ENCODE measurements at places on chromosomes 1 and 21.

DNA sequence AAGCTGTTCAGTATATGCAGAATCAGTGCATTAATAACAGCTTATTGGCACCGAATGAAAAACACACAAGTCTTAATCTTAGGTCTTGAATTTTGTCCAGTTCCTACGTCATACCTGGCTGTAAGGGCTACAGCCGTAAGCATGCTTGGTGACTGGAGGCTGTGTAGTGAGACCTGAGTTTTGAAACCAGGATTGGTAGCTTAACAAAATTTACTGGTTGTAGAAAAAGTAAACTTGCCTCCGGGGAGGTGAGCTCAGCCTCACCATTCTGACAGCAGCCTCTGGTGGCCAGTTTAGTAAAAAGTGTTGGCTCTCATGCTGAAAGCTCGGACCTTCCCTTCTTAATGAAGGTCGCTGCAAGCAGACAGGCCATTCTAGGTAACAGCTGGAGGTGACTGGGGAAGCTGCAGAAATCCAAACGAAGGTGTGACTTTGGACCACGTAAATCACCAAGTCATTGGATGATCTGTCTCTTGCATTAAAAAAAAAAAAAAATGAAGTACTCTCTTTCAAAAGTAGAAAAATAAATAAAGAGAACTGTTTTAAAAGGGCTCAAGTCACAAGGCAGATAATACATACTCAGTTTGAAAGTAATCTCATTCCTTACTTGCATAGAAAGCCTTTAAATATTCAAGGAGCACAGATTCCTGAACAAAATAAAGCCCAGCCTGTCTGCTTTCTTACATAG, 48.9 kb downstream of the HLCS start:
- DNase-seq, result peak; percentile 89

DNA sequence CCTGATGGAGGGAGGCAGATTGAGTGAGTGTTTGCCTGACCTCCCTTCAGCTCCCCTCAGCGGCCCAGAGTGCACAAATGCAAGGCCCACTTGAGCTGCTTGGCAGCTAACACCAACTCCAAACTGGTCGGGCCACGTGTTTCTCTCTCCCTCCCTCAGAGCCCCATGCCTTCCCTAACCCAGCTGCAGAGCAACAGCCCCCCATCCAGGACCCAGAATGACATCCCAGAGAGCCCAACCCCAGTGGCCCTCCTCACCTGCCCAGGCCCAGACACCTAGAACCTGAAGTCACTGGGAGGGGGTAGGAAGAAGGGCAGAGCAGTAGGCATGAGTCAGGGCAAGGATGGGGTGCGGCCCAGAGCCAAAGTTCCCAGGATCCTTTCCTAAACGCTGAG, 789 bp upstream of the S100A14 start:
- DNase-seq, result no peak

DNA sequence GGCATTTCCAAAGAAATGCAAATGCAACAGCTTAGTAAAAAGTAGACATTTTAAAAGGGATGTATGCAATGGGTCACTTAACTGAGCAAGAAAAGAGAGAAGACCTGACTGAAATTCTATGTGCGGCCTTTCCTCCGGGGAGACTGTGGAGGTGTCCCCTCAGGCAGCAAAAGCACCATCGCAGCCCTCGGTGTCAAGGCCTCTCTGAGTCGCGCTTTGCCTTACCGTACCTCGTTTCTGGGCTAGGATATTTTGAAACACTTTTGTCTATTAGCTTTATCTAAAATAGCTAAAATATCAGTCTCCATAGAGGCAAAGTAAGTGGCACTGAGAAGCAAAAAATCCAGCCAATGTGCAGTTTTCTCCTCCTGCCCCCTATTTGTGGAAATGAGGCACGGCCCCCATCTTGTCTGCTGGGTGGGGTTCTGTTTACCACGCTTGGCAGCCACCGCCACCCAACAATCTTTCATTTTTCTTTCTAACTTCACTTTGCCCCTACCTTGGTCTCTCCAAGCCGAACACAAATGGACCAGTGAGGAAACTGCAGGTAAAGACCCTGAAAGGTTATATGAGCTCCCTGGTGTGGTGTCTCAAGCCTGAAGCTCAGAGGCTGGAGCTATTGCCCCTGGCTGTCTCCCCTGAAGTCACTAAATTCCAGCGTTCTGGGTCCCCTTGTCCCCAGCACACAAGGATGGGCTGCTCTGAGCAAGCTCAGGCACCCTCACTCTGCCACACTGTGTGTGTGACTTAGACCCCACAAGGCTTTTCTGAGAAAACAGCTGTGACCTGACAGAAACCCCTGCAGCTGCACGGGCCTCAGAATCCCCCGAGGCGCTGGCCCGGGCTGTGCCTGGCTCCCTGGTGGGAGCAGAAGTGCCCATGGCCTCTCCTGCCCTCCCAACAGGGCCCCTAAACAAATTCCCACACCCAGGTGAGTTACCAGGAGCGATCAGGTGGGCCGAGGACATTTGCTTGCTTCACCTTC, 1.6 kb downstream of the CD247 start:
- no peak for DNase-seq

- DNase-seq, result no peak
Measured at GRCh38 chr1:39485046-39485803, 6.2 kb upstream of the BMP8A start.

DNA sequence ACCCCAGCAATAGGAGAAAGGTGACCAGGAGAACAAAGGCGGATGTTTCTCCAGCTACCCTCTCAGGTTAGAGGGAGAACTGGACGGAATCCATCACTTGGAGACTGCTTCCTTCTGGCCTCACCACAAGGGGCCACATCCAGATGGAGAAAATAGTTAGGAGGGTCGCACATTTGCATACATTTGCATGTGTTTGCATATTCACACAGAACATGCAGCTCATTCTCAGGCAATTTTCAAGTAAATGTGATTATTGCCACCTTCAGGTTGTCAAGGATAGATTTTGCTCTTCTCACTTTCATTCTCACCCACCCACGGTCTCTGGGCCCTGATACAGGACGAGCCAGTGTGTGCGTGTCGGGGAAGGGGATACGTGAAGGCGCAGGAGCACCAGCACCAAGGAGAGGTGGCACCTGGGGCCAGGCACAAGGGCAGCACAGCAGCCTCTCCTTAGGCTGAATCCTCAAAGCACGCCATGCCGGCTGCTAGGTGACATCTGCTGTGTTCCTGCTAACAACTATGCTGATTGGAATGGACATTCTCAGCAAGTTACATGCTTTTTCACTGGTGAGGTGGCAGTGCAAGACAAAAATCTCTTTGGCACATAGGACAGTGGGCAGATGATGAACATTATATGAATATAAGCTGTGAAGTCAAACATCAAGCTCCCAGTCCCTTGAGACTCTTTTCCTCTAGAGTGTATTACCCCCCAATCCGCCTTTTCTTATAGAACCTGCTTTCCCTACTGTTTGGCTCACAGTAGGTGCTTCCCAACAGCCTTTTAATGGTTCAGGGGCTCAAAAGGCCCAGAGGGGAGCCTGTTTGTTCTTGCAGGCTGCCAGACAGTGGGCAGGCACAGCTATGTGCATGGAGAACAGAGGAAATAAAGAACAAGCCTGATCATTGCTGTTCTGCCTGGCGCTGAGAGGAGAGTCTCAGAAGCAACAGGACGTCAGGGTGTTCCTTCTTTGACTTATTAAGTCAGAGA, 14.3 kb downstream of the ACKR1 start:
- DNase-seq, result no peak

DNA sequence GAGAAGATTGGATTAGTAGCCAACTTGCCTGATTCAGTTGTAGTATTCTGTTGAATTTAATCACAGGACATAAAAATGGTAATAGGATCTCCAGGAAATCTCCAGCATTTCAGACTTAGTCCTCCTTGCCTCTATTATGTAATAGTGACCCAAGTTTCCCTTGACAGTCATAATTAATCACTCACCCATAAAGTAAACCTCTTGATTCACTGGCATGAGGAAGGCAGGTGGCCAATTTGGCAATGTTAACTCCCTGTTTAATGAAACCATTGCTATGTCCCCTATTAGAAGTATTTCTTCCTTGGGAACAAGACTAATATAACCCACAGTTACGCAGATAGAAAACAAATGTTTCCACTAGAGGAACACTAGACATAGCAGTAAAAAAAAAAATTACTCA, 604.8 kb upstream of the CXADR start:
- no peak for DNase-seq

DNA sequence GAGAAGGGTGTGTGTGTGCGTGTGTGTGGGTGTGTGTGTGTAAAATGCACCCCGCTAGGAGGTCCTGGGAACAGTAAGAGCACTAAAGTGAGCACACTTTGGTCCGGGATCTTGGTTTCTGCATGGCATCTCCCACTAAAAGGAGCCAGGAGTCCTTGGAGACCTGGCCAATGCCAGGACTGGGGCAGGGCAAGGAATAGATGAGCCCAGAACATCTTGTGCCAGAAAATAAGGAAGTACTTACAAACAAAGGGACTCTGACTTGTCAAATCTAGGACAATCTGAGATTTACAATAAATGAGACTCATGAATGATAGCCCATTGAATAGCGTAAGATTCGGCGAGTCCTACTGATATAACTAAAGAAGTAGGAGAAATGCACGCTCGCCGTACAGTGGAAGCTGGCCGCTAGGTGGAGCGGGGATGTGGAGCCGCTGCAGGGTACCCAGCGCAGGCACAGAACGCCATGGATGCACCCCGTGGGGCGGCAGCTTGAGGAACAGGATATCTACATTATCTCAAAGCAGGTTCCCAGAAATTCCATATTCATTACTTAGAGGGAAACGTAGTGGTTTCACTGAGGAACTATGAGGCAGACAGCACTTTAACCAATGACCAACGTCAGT, 7.1 kb downstream of the SLC37A1 start:
- no peak for DNase-seq

- no peak for DNase-seq
Measured at GRCh38 chr1:47938520-47938919, 58.7 kb downstream of the TRABD2B start.

GRCh38 chr1:9362488-9362887, 69.8 kb downstream of the SPSB1 start:
- no peak for DNase-seq

DNA sequence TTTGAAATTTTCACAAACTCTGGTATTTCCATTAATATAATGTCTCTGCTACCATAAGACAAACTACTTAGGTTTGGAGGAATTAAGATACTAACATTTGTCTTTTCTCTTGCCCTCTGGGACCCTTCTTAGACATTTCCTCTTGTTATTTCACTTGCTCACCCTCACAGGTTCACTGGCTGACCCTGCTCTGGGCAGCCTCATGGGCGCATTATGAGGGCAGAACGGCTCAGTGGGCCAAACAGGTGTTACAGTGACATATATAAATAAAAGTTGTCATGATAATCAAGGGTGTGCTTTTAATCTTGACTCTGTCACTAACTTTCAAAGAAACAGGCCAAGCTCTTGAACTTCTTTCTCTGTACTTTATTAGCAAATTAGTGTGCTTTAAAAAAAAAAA, 46.5 kb downstream of the ZNHIT6 start:
- DNase-seq, result no peak

- no peak for DNase-seq
Measured at GRCh38 chr1:41925712-41926111, 7.0 kb upstream of the HIVEP3 start.

- no peak for DNase-seq
Measured at GRCh38 chr1:232247669-232248068, 382.3 kb downstream of the SIPA1L2 start.

DNA sequence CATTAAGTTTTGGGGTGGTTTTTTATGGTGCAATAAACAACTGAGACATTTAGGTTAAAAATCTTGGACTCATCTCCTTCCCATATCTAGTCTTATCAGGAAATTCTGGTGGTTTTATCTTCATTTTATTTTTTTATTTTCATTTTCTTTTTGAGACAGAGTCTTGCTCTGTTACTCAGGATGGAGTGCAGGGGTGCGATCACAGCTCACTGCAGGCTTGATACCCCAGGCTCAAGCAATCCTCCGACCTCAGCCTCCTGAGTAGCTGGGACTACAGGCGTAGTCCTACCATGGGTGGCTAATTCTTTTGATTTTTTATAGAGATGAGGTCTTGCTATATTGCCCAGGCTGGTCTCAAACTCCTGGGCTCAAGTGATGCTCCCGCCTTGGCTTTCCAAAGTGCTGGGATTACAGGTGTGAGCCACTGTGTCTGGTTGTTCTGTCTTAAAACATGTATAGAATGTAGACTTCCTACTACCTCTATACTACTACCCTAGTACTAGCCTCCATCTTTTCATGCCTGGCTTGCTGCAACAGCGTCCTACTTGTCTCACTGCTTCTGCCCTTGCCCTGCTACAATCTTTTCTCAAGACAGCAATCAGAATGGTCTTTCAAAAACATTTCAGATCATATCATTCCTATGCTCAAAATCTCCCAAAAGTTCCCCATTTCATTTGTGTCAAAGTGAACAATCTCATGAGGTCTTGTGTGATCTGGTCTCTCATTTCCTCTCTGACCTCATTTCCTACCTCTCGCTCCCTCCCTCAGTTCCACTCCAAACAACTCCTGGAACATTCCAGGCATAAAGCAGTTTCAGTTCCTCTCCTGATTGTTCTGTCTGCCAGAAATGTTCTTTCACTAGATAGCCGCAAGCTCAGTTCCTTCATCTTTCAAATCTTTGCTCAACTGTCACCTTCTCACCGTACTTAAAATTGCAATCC, 5.9 kb upstream of the FCGR2A start:
- no peak for DNase-seq

DNA sequence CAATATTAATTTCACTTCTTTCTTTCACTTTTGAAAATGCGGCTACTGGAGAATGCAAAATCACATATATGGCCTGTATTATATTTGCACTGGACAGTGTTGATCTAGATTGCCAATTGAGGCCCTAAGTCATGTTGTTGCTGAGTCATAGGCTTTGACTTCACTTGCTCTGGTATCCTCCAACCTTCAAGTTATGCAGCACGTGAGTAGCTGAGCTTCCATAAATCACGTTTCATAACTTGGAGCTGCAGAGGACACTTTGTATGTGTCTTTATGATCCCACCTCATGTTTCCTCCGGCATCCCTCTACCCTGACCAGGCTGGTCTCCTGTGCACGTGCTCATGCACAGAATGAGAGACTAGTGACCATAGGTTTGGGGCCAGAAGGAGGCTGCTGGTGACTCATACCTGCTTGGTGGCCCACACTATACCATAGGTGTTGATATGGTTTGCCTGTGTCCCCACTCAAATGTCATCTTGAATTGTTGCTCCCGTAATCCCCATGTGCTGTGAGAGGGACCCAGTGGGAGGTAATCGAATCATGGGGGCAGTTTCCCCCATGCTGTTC, 103.0 kb upstream of the TSPAN2 start:
- DNase-seq, result no peak

- no peak for DNase-seq
Measured at GRCh38 chr1:205245096-205245495, 17.4 kb downstream of the TMCC2 start.
